ENCODE measurements at places on chromosomes 13 and 19.

- DNase-seq = no peak
Observed at GRCh38 chr19:12884202-12884601, 2.8 kb downstream of the KLF1 start.

DNA sequence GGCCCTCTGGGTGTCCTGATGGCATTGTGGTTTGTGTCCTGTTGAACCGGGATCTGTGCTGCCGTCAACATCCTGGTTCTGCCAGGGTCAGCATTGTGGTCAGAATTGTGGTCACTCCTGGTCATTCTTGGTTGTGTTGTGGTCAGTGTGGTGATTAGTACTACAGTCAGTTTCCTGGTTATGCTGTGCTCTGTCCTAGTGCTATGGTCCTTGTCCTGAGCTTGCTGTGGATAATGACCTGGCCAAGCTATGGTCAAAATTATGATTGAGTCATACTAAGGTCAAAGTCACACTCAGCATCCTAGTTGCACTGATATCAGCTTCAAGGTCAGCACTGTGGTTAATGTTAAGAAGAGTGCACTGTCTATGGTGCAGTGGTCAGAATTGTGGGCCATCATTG, 4.5 kb upstream of the OLFM2 start:
- no peak for DNase-seq

DNA sequence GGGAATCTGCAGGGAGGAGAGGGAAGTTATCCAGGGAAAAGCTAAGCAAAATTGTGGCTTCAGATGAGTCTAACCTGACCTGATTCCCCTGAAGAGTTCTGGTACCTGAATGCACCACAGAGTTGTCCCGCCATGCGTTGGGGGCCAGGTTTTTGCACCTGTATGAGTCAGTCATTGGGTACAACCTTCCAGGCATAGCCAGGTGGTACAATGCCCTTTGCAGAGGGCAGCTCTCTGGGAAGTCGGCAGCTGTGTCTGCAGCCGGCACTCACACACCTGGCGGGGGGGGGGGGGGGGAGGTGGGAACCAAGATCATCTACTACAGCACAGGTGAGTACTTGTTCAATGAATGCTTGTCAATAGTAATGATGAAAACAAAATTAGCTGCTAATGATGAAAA, 52.5 kb upstream of the GTF3A start:
- DNase-seq = no peak

DNA sequence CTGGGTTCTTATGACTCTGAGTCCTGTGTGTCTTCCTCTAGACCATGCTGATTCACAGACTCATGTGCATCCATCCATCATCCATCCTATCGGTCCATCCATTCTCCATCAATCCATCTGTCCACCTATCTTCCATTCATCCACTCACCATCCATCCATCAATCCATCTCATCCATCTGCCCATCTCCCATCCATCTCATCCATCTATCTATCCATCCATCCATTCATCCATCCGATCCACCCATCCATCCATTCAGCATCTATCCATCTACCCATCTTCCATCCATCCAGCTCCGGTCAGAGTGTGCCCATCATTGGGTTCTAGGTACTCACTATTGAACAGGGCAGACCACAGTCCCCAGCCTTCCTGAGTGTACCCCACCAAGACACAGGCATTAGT, 75.6 kb downstream of the SLC7A1 start:
- DNase-seq = no peak

DNA sequence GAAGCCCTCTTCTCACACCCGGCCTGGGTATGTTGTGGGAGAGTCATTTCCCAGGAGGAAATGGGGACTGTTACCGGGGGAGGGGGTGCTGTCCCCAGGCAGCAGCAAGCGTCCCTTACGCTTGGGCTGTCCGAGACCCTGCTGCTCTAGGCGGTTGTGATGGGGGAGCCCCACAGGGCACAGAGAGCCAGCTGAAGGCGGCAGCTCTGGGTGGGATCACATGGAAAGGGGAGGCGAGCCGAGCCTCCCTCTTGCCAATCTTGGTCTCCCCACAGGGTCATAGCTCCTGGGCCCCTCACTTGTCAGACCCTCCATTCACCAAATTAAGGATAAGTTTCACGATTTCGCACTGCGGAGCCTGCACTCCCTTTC, 22.0 kb downstream of the EPN1 start:
- no peak for DNase-seq

- DNase-seq = no peak
Observed at GRCh38 chr19:2428756-2429711, 1.6 kb upstream of the TIMM13 start.

- DNase-seq = no peak
Observed at GRCh38 chr19:4456843-4457653, 546 bp downstream of the UBXN6 start.

GRCh38 chr13:30560212-30560611, 57.5 kb upstream of the USPL1 start:
- no peak for DNase-seq

- no peak for DNase-seq
Observed at GRCh38 chr13:38350114-38350617, 515 bp downstream of the UFM1 start.

DNA sequence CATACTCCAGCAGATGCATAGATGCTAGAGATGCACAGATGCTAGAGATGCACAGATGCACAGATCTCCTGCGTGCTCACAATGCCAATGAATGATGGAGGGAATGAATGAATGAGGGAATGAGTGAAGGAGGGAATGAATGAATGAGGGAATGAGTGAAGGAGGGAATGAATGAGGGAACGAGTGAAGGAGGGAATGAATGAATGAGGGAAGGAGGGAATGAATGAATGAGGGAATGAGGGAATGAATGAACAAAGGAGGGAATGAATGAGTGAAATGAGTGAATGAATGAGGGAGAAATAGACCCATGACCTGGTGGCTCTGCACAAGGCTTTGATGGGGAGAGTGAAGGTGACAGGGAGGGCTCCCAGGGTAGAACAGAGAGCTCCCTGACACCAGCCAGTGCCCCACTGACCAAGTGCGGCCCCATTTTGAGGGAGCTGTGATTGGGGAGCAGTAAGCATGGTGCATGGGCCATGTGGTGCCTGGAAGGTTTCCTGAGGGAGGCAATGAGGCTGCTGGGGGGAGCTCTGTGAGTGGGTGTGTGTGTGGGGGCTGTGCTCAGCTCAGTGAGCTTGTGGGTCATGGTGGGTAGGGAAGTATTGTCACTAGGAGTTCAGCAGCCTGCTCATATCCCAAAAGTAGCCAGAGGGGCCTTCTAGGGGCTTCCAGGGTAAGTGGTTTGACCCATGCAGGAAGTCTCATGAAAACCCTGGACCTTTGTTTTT, 12.7 kb downstream of the SLC27A1 start:
- DNase-seq = no peak

- no peak for DNase-seq
Observed at GRCh38 chr19:14381689-14382474, 638 bp downstream of the ADGRE5 start.

- no peak for DNase-seq
Observed at GRCh38 chr13:59834801-59835200, 328.9 kb downstream of the DIAPH3 start.

DNA sequence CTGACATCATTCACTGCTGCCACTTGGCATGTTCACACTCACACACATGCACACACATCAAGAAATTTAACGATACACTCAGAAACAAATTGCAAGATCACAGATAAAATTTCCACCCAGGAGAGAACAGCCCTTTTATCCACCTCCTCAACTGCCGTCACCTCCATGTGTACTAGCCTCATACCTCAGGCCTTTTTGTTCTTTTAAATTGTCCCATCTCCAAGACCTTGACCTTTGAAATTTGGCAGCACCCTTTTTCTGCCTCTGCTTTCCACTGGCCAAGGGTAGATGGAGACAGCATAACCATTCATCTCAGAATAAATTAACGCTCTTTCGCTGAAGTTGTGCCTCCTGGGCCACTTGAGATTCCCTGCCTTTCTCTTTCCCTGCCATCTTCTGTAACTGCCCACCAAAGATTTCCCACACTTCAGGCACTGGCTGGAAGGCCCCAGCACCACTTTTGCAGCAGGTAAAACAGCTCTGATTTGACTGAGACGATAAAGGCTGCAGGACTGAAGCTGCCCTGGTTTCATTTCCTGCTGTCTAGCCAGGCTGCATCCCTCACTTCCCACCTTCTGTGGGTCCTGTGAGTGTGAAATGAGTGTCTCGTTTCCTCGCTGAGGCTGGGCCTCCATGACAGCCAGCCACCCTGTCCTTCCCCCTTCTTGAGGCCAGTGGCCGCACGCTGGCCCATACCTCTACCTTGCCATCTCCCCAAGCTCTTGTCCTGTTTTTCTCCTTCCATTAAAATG, 39.3 kb downstream of the MBNL2 start:
- DNase-seq = no peak

GRCh38 chr19:18453269-18454024, 15.5 kb upstream of the ISYNA1 start:
- DNase-seq = no peak

DNA sequence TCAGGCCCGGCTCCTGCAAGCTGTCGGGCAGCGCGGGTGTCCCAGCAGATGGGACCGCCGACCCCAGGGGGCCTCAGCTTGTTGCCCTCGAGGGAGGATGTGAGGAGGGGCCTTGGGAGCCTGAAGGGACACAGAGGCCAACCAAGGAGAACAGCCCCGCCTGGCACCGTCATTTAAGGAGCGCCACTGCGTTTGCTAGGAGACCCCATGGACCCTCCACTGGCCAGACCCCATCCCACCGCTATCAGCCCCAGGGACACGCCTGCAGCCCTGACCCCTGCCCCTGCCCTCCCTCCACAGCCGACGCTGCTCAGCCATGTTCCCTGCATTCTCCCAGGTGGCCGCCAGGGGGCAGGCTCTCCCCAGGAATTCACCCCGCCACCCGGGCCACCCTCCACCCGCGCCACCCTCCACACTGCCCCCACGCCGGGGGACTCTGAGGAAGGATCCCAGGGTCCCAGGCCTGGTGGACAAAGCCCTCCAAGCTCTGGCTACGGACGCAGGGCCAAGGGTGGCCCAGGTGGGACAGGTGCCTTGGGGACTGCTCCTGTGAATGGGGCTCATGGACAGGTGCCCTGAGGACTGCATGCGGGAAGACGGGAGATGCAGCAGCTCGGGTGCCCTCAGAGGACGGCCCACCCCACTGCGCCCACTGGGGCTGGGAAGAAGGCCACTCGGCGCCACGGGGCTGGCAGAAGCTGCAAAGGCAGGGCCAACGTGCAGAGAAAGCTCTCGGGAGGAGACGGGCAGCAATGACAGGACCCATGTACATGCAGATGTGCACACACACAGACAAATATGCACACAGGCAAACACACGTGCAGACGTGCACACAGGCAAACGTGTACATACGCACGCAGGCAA, 34.4 kb downstream of the PIP5K1C start:
- no peak for DNase-seq

DNA sequence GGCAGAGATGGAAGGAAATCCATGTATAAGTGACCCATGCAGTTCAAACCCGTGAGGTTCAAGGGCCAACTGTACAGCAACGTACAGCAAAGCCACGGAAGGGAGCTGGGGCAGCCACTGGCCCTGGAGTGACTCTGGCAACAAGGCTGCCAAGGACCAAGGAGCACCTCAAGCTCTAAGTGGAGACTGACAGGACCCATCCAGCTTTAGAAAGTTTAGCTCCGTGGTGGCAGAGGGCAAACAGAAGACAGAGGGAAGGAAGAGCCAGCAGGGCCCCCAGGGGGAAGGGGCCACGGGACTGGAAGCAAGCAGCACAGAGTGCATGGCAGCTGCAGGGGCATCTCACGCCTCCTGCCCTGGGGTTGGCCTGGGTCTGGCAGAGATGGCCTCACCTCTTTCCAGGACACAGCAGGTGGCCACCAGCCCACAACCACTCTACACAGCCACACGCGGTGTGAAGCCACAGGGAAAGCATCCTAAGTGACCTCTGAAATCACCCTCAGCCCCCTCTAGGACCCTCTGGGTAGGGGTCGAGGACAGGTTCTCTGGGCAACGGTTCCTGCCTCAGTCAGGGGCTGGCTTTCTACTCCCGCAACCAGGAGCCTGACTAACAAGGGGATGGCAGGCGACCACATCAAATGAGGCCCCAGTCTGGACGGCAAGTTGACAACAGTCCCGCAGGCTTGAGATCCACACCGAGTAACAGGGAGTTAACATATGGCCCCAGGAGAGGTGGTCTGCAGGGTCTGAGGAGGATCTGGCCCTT, 3.8 kb downstream of the MIER2 start:
- DNase-seq = no peak

DNA sequence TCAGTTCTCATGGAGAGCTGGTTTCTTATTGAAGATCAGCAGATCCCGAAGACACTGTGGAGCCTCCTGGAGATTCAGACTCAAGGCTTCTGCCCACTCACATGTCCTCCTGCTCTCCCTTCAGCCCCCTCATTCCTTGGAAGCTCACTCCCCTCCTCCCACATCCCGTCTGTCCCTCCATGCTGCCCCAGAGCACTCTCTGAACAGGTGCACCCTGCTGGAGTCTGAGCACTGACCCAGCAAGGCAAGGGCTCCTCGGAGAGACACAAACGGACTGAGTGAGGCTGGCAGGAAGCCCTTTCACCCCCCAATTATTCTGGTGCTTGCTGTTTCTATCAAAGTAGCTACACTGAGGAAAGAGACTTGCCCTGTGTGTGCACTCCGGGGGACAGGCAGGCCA, 374.0 kb downstream of the UQCRFS1 start:
- DNase-seq = no peak

DNA sequence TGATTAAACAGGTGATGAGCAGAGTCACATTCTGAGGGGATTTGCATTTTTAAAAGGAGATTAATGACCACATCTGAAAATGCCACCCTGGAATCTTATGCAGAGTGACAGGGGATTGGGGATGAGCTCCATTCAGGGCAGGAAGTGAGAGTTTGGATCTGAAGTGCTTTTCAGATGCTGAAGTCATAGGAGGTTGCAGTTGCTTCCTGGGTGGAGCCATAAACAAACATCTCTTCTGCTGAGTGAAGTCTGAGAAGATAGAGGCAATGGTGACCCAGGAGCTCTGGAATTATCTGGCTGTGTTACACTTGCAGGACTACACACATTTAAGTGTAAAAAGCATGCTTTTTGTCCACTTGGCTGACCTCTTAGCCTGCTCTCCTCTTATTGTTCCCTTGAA, 51.4 kb upstream of the PSG8 start:
- DNase-seq = no peak

DNA sequence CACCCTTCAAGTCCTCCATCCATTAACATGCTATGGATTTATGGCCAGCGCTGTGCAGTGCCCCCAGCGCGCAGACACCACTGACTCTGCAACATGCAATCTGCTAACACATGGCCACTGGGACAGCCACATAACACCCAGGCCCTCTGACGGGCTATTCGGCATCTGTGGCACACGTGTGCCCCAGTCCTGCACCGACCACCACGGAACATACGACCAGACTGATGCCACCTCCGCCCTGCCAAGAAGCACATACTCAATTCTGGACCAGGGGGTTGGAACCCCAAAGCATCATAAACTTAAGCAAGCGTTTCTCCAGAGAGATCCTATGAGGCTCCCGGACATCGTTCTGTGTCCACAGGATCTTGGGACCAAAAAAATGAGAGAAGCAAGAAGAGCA, 9.8 kb downstream of the STK24 start:
- no peak for DNase-seq

DNA sequence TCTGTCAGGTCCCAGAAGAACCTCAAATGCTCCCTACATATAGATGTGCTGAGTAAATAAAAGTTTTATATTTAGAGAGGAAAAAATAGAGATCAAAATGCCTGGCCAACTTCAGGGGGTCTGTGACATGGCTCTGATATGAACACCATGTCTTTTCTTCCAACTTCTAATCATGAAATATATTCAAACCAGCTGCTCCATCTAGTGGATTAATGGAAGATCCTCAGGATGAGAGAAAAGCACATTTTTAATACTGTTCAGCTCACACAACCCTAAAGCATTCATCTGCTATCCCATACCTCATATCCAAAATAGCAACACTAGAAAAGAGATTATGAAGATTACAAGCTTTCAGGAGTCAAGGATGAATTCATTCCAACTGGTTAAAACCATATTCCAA, 56.0 kb upstream of the DOCK9 start:
- DNase-seq = peak; percentile 3
